ENCODE measurements at places on chromosomes 6 and 20.

- no peak for DNase-seq
Measured at GRCh38 chr6:75201021-75201420, 4.8 kb downstream of the COL12A1 start.

DNA sequence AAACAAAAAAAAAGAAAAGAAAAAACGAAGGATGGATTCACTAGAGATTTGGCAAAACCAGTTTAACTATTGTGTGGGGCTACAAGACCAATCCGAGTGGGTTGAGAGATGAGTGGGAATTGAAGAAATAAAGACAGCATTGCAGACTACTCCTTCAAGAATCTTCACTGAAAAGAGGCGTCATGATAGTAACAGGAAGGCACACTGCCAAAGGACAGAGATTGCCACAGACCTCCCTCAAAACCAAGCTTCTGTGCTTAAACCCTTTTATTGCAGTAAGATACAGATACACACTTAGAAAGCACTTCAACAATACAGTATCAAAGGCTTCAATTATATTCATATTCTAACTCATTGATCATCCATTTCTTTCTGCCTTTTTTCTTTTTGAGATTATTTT lies 103.9 kb downstream of the IPCEF1 start:
- DNase-seq: no peak

DNA sequence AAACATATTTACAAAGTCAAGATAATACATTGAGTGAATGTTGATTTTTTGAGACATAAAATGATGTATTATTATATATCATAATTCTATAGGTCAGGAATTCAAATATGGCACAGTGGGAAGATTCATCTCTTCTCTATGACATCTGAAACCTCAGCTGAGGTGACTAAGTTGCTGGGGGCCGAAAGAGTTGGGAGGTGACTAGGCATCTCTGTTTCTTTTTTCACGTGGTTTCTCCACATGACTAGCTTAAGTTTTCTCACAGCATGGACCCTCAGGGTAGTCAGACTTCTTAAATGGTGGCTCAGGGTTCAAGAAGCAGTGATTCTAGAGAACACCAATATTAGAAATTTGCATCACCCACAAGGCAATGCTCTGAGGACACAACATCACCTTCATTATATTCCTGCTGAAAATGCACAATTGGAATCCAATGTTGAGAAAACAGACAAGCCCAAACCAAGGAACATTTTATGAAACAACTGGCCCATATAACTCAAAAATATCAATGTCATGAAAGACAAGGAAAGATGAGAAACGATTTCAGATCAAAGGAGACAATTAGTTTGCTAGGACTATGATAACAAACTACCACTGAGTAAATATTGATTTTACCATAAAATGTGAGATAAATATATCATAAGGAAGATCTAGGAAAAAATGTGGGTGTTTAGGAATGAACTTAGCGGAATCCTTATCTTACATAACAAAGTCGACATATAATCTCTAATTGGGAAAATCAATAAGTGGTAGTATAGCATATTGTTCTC lies 273.3 kb upstream of the IRAK1BP1 start:
- DNase-seq: no peak

DNA sequence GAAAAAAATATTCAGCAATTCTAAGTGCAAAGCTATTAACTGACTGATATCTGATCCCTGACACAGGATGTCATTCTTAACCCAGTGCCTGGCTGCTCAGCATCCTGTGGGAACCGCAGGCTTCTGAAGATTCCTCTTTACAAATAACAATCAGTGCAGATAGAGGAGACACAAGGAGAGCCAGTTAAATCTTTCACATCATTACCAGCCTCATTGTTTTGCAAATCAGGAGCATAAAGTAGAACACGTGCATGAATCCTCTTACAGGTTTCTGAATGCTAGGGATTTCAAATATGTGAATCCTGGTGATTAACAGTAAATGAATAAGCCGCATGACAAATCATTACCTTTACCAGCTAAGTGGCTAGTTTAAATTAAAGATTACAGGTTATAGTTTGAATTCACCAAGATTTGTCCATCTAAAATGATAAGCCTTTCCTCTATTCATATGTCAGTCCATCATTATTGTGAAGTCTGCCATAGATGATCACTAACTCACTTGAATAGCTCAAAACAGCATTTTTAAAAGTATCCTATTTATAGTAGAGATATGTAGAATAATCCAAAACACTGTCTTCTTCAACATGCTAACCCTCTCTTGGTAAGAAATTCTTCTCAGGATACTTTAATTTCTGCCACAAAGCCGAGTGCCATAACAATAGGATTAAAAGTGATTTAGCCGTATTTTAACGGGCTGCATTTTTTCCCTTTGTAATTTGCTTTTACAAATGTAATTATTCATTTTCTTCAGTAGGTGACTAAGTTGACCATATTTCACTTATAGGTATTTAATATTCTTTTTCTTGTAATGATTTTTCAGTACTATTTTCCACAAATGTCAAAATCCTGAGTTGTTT lies 367.3 kb upstream of the EPHA7 start:
- DNase-seq: no peak

DNA sequence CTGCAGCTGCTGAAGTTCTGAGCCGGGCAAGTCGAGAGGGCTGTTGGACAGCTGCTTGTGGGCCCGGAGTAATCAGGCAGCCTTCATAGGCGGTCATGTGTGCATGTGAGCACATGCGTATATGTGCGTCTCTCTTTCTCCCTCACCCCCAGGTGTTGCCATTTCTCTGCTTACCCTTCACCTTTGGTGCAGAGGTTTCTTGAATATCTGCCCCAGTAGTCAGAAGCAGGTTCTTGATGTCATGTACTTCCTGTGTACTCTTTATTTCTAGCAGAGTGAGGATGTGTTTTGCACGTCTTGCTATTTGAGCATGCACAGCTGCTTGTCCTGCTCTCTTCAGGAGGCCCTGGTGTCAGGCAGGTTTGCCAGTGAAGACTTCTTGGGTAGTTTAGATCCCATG lies 21.2 kb upstream of the MAPK13 start:
- DNase-seq: no peak

- DNase-seq: no peak
Measured at GRCh38 chr6:4612636-4613171, 163.5 kb upstream of the CDYL start.

DNA sequence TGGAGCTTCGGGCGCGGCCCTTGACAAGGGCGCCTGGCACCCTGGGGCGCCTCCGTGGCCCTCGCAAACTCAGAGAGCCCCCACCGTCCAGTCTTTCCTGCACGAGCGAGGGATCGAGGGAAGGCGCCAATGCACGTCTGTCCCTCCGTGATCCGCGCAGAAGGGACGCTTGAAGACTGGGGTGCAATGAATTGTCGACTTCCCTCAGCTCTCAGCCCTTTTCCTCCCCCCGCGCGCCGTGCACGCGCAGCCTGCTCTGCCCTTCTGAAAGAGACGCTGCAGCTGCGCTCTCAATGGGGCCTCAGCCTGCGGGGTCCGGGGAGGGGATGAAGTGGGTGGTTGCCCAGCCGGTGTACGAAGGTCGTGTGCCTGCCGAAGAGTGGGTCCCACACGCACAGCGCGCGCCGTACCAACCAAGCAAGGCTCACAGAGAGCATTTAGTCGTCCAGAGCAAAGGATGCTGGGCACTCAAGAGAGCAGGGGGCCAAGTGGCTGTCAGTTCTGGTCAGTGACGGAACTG lies 5.5 kb upstream of the SOX4 start:
- DNase-seq: no peak

- DNase-seq: no peak
Measured at GRCh38 chr6:118935978-118936703, 1.2 kb upstream of the MCM9 start.

GRCh38 chr6:109362102-109362884 lies 20.0 kb downstream of the CD164 start:
- no peak for DNase-seq

DNA sequence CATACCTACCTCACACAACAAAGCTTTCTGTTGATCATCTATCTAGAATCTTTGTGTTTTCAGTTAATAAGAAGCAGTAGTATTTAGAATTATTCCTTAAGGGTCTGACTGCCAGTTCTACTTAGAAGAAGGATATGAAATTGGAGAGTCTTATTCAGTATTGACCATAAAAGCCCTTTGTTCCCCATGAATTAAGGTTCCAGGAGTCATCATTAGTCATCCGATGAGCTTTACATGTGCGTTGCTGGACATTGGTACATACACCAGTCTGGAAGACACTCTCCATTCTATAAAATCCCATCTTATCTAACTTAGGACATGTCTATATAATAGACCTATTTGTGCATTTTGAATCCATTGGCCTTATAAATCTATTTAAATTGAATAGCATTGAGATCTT lies 34.4 kb upstream of the RNF217 start:
- DNase-seq: no peak

GRCh38 chr20:25744261-25744660 lies 47.6 kb upstream of the ZNF337 start:
- DNase-seq: no peak

DNA sequence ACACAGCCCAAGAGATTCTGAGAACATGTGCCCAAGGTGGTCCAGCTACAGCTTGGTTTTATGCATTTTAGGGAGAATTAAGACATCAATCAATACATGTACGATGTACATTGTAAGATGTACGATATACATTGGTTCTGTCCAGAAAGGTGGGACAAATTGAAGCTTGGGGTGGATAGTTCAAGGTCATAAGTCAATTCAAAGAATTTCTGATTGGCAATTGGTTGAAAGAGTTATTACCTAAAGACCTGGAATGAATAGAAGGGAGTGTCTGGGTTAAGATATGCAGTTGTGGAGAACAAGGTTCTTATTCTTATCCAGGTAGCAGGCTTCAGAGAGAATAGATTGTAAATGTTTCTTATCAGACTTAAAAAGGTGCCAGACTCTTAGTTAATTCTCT lies 31.8 kb upstream of the LCA5 start:
- no peak for DNase-seq

- no peak for DNase-seq
Measured at GRCh38 chr6:101458336-101458735, 64.8 kb downstream of the GRIK2 start.

- DNase-seq: no peak
Measured at GRCh38 chr20:3592931-3593330, 70.3 kb downstream of the GFRA4 start.

- DNase-seq: no peak
Measured at GRCh38 chr6:144284478-144284782, 705 bp upstream of the UTRN start.

- no peak for DNase-seq
Measured at GRCh38 chr20:53677447-53678314, 84.0 kb upstream of the ZNF217 start.

- DNase-seq: no peak
Measured at GRCh38 chr6:36915599-36915998, 29.8 kb downstream of the C6orf89 start.

GRCh38 chr6:110181131-110182030 lies 1.2 kb downstream of the CDC40 start:
- DNase-seq: no peak

DNA sequence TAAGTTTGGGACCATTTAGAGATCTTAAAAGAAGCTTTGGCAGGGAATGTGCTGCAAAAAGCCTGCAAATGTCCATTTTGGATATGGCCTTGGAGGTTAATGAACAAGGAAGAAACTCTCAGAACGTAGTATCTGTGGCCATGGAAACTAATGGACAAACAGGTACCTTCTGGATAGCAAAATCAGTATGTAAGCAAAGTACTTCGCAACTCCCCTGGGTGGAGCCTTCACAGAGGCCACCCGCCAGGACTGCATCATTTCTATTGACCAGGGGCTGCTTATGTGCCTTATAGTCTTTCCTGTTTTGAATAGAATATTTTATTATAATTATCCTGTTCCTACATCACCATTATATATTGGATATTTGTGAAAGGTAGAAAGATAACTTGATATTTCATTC lies 510.8 kb upstream of the SYNCRIP start:
- no peak for DNase-seq

- no peak for DNase-seq
Measured at GRCh38 chr6:158174024-158174423, 5.9 kb downstream of the GTF2H5 start.

DNA sequence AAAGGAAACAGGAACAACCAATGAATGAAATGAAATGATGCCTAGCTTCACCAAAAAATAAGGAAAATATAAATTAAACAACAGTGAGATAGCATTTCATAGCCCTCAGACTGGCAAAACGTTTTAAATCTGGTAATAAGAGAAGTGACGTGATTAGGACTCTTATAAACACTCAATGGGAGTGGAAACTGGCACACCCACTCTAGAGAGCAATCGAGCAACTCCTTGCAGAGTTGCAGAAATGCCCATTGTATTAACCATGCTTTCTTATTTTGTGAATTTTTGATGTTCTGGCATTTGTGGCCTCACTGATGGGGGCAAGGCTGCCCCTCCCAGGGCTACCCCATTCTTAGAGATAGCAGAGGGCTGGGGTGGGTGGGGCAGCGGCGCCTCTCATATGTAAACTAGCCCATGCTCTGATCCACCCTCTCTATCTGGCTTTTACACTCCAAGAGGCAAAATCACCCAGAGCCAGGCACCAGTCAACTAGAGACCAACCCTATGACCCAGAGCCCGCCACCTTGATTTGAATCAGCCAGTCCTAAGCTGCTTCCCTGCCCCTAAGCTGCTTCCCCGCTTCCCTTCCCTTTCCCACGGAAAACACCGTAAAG lies 6.4 kb upstream of the PNPLA1 start:
- DNase-seq: no peak

- no peak for DNase-seq
Measured at GRCh38 chr6:162907876-162908481, 180.2 kb downstream of the PACRG start.

DNA sequence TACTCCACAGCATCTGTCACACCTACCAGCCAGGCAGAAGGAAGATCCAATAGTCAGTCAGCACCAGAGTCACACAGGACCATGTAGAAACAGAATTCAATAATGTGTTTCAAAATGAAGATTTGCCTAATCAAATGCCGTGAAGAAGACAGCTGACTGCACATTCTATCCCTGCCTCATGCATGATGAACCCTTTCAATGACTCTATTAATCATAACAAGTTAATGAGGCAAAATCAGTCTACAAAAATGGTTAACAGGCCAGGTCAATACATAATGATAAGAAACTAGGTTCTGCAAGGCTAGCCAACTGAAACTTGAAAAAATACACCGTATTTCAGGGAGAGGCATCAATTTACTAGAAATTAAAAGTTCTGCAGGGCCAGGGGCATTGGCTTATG lies 6.7 kb upstream of the PNRC1 start:
- no peak for DNase-seq

DNA sequence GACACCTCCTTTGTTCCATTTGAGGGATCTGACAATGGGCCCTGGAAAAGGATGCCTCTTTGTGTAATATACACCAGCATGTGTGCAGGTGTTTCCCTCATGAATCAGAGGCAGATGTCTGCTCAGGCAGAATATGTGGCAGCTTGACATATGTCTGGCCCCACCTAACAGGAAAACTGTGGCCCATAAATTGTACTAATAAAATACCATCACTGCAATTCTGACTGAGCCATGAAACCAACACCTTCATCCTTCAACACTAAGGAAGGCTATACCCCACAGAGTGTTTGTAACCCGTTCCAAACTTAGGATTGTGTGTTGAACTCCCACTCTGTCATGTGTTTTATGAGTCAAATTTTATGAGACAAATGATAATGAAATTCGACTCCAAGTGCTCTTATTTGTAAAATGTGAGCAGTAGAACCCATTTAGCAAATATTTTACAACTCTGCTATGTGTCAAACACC lies 22.7 kb downstream of the LAMA4 start:
- DNase-seq: no peak

Measured in stimulated activated CD4-positive, alpha-beta T cell treated with anti-CD3 and anti-CD28 coated beads, Interleukin-4, amount 100 ng/mL, for 48 hours (primary cell).